Gastroesophageal sphincter (tissue), 4 donors: ENCODE measurements at places on chromosomes 7 and 10.

GRCh38 chr10:33005322-33006301 is 47.6 kb upstream of the ITGB1 start:
- peak; percentile 98 for ATAC-seq

- no peak for ATAC-seq
Observed at GRCh38 chr10:51892965-51893658, 193.7 kb upstream of the CSTF2T start.

- ATAC-seq: no peak
Observed at GRCh38 chr7:41134300-41135255, 568.3 kb downstream of the INHBA start.

GRCh38 chr7:47739891-47740290 is 158.0 kb upstream of the TNS3 start:
- no peak for ATAC-seq

- no peak for ATAC-seq
Observed at GRCh38 chr7:56026538-56026937, 24.7 kb downstream of the PSPH start.

- ATAC-seq: no peak
Observed at GRCh38 chr10:113555751-113556150, 2.9 kb downstream of the HABP2 start.

DNA sequence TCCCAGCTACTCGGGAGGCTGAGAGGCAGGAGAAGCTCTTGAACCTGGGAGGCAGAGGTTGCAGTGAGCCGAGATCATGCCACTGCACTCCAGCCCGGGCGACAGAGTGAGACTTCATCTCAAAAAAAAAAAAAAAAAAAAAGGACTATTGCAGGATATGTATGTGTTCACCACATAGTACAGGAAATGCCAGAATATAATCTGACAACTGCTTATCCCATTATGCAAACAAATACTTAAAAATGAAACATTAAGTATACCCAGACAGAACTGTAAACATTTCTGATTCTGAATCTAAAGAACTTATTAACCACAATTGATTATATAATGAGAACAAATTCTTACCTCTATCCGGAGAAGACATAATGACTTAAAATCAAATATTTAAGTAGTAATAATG is 18.7 kb downstream of the DKK1 start:
- no peak for ATAC-seq

GRCh38 chr7:6636741-6637543 is at the start of gene ZNF316:
Gene ZNF316 (plus strand): TSS chr7:6637318. CDS start chr7:6642410, 5,092 bp downstream.
- ATAC-seq: peak; percentile 78

- no peak for ATAC-seq
Observed at GRCh38 chr7:134691546-134692343, 45.1 kb downstream of the BPGM start.

GRCh38 chr7:69696054-69696591 is 97.8 kb downstream of the AUTS2 start:
- ATAC-seq: no peak

GRCh38 chr10:6136215-6137201 is 47.7 kb downstream of the RBM17 start:
- ATAC-seq: no peak

GRCh38 chr10:110221721-110222261 is 14.4 kb downstream of the MXI1 start:
- peak; percentile 72 for ATAC-seq

GRCh38 chr7:157080111-157080730 is 58.5 kb upstream of the UBE3C start:
- no peak for ATAC-seq

DNA sequence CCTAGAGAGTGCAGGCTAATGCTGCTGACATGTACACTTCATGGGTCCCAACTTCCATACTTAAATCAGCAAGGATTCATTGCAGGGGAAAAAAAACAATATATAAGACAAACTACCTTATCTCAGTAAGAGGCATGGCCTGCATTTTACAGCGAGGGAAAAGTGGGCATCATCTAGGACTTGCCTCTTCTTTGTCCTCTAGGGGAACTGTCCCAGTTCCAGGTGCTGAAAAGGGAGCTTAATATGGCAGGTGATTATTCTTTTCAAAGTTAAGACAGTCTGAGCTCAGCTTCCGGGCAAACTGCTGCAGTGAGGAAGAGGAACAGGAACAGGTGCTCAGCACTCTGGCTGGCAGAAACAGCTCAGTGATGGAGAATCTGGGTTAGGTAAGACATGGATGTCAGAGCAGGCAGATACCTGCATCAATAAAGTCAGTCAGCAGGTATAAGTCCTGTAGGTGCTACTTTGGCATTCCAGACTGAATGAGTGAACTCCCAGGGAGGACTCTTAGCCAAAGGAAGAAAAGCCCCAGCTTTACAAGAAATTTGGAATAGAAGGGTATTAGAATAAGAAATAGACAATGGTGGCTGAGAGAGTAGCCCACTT is 147.2 kb downstream of the TMEM178B start:
- no peak for ATAC-seq

DNA sequence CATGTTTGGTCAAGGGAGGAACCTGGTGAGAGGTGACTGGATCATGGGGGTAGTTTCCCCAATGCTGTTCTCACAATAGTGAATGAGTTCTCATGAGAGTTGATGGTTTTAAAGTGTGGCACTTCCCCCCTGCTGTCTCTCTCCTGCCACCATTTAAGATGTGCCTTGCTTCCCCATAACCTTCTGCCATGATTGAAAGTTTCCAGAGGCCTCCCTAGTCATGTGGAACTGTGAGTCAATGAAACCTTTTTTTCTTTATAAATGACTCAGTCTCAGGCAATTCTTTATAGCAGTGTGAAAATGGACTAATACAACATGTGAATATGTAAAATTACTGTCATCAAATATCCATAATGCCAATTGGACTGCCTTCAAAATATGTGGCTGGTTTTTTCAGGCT is 165.5 kb upstream of the TARP start:
- ATAC-seq: no peak

GRCh38 chr7:71303566-71303965 is 171.6 kb downstream of the GALNT17 start:
- no peak for ATAC-seq

- no peak for ATAC-seq
Observed at GRCh38 chr10:132742837-132743194, 43.1 kb downstream of the NKX6-2 start.

- no peak for ATAC-seq
Observed at GRCh38 chr10:79320316-79320715, 27.0 kb upstream of the PPIF start.
